T-helper 2 cell (primary cell): ENCODE measurements at places on chromosomes 5 and 9.

- no peak for DNase-seq
Measured at GRCh38 chr5:143398053-143398355, 5.5 kb downstream of the NR3C1 start.

GRCh38 chr9:132534832-132535231 is 47.6 kb upstream of the BARHL1 start:
- no peak for DNase-seq

DNA sequence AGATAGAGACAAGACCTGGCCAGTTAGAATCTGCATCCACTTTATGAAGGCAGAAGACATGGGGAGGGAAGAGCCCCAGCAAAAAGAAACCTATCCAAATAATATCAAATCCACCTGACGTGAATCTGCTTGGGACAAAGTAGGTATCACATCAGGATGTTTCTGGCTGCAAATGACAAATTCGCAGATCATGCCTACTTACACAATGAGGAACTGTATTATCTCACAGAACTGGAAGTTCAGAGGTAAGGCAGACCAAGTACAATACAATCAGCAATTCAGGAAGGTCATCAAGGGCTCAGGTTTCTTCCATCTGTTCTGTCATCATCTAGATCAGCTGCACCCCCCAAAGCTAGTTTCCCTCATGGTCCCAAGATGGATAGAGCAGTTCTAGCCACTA is 13.2 kb upstream of the NR4A3 start:
- no peak for DNase-seq

- DNase-seq: no peak
Measured at GRCh38 chr9:116059466-116059865, 94.1 kb upstream of the PAPPA start.

- no peak for DNase-seq
Measured at GRCh38 chr9:22975951-22976350, 529.3 kb downstream of the DMRTA1 start.

DNA sequence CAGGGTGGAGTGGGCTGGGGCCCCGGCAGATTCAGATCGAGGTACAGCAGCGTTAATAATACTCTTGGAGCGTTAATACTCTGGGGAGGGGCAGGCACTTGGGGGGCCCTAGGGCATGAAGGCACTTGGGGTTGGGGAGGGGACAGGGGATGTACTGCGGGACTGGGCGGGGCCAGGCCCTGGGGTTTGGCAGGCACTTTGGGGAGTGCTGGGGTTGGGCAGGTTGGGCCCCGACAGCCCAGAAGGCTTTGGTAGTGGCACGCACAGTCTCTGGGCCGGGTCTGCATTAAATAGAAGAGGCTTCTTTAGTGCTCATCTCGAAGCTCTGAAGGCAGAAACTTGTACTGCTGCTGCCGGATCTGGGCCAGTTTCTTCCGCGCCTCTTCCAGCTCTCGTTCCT is 7.8 kb upstream of the TPM2 start:
- DNase-seq: no peak

DNA sequence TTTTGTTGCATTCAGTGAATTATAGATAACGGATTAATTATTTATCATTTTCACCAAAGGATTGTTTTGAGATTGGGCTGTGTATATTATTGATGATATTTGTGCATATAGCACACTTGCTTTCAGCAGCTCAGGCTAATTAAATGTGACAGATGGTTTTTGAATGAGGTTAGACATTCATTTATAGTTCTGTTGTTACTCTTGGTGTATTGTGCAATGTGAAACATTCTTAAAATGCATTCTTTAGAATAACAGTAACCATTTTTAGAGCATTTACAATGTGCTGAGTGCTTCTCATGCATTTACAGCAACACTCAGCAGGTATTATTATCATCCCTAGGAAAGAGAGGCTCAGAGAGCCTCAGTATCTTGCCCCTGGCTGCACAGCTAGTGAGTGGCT is 23.8 kb downstream of the NANS start:
- no peak for DNase-seq

DNA sequence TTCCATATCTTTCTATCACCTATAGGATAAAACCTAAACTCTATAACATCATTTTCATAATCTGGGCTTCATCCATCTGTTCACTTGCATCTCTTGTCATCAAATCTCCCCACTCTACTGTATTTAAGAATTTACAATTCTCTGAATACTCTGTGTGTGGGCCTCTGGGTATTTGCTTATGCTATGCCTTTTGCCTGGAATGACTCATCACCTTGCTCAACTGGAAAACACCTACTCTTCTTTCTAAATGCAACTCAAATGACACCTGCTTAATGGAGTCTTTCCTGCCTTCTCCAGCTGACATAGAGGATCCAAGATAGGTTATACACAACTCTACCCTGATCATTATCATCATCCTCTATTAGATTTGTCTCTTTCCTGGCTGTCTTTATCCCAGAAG is 421.7 kb downstream of the SPATA31D1 start:
- DNase-seq: no peak

DNA sequence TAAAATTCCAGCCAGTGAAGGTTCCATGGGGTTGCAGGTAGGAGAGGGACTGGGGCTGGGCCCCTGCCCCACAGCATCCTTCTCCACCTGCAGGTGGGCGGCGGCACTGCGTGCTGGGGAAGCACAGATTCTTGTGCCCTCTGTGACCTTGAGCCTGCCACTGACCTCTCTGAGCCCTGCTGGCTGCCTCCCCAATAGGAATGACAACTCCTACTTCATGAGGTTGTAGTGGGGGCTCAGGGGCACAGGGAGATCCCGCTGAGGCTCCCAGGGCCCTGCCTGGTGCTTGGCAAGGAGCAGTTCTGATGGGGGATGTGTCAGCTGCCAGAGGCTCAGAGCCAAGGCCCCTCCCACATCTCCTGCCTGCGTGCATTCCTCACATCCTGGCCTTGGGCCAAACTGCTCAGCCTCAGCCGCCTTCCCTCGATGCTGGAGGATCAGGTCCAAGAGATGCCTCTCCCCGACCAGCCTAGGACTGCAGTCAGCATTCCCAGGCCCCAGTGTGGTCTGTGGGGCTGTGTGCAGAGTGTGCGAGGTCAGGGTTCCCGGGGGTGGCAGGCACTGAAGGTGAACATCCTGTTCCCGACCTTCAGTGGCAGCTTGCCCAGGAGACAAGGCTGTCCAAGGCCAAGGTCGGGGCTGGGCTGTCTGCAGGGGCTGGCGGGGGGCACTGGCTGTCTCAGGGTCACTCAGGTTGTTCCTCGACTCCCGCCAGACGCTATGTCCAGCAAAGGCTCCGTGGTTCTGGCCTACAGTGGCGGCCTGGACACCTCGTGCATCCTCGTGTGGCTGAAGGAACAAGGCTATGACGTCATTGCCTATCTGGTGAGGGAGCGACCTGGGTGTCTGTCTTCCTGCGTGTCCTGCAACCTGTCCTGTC is 7.0 kb downstream of the ASS1 start:
- no peak for DNase-seq

GRCh38 chr5:174693697-174694385 is 30.5 kb upstream of the MSX2 start:
- DNase-seq: no peak

DNA sequence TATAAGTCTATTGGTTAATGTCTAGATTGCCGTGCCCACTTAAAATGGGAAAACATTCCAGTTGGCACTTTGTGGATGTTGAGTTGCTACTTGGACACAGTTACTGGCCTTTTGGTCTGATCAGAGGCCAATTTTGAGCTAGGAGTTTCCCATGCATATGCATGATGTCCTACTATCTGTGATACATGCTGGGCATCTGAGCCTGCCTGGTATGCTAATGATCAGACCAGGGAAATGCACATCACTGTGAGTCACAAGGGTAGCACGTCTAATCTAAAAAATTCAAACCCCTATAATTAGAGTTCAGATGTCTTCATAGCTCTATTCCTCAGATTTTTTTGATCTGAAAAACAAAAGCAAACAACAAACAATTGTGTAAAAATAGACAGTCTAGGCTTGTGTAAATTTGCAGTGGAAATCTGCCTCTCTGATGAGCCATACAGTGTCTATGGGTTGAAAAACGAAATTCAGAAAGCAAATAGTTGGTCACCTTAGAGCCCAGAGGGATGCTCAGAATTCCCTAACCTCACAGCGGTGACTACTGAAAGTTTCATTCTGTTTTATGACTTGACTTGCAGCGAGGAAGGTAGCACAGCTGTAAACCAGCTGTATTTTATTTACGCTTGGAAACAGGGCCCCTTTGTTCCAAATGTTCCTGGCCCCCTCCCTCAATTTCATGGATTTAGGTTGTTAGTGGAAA is 37.3 kb downstream of the PALM2AKAP2 start:
- DNase-seq: no peak

- DNase-seq: no peak
Measured at GRCh38 chr5:1961952-1962595, 79.3 kb upstream of the IRX4 start.

DNA sequence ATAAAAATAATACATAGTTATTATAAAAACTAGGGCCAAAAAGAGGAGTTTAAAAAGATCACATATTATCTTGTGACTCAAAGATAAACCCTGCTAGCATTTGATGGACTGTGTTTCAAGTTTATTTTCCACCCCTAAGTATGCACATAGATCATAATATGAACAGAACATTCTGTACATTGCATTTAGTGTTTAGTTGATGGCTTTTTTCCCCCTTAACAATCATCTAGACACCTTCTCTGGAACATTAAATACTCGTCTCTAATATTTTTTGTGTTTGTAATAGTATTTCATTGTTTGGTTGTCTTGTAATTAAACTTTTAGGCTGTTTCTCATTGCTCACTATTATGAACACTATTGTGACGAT is 10.5 kb downstream of the COL15A1 start:
- no peak for DNase-seq

- DNase-seq: no peak
Measured at GRCh38 chr9:15140051-15140450, 167.0 kb downstream of the TTC39B start.

GRCh38 chr5:149687486-149688168 is 42.5 kb upstream of the PPARGC1B start:
- no peak for DNase-seq

DNA sequence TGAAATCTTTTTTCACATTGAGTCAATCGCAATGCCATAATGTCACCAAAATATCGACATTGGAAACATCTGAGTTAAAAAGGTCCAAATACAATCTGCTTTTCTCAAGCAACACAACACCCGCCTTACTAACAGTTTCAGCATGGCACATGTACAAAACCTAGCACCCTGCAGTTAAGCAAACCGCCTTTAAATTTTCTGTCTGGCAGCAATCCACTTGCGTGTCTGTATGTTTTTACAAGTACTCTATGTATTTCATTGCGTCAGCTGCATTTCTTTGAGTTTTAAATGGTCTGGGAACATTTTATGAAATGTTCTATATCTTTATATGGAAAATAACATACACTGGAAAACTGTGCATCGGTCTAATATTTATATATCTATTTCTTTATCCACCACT is 134.6 kb downstream of the DENND1A start:
- DNase-seq: no peak

DNA sequence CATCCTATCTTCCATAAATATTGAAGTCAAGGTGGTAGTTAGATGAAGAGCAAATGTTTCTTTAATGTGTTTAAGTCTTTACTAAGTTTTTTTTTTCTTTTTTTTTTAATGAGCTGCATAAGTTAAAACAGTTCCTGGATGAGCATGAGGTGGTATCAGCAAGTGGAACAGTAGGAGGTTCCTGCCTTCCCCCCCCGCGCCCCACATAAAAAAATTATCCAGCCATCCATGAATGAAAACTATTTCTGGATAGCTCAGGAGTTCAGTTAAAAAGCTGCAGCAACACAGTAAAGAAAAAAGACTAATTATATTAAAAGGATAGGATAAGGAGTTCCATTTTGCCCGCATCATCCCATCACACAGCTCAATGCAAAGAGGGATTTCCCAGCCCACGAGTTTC is 349.5 kb downstream of the CDH18 start:
- no peak for DNase-seq

- no peak for DNase-seq
Measured at GRCh38 chr5:74626386-74627222, 13.9 kb downstream of the ENC1 start.

GRCh38 chr9:107103621-107104020 is 179.5 kb upstream of the RAD23B start:
- DNase-seq: no peak

DNA sequence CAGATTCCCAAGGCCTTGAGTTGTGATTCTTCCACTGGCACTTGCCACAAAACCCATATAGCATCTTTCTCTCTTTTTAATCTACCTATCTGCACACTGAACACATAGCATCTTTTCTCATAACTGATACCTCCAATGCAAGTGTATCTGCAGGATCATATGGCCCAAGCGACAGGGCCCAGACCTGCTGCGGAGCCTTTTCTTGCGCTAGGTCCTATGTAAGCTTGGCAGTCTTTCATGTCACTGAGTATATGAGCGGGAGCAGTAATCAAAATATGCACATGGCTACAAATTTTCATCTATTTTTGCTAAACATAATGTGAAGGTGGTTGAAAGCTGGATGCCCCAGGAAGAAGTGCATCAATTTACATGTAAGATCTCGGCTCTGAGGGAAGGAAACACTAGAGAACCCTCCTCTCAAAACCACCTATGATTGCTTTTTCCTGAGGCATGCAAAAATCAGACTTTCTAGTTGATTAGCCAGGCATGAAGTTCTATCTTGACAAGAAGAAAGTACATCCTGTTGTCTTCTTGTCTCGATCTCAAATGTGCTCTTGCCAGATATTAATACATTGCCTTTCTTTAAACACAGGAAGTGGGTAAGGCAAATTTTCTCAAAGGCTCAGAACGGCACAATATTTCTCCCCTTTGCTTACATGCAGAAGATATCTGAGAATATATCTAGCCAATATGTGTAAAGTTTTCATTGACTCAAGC is 26.9 kb upstream of the CEMIP2 start:
- DNase-seq: no peak

DNA sequence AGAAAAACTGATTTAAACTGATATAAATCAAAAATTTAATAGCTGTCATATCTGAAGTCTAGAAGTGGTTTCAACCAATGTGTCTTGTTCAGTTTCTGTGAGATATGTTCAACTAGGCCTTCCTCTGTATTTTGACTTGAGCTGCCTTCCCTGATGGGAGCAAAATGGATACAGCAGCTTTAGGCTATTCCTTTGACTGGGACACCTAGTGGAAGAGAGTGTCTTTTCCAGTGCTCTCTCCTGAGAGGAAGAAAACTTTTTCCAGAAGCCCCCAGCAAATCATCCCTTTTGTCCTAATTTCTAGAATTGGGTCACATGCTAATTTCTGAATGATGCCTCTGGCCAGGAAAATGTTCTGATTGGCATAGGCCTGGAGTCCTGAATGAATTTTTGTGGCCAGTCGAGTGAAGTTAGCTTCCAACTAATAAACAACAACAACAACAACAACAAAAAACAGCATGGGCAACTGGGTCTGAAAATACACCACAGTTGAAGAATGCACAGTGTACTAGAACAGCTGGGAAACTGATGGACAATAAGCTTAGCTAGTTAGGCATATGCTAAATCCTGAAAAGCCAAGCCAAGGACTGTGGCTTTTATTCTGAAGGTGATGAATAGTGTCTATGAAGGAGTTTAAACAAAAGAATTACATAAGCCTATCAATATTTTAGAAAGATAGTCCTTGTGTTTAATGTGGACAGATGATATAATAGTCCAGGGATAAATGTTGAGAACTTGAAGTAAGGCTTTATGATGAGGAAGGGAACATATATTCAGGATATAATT is 125.7 kb downstream of the FBN2 start:
- no peak for DNase-seq

- DNase-seq: no peak
Measured at GRCh38 chr5:151225475-151225874, 1.6 kb upstream of the CCDC69 start.
